ENCODE measurements at places on chromosomes 3 and 15.

GRCh38 chr3:129314386-129315222 lies 35.9 kb downstream of the HMCES start:
- peak; percentile 74 for DNase-seq
- H3K27ac ChIP-seq = peak overlapping the region; percentile 91
- H3K36me3 ChIP-seq = no peaks in the 10 kb centered on the region
- peak overlapping the region; percentile 94 for H3K4me3 ChIP-seq
- peaks cover 6% of the 10 kb centered on the region for H3K4me1 ChIP-seq

DNA sequence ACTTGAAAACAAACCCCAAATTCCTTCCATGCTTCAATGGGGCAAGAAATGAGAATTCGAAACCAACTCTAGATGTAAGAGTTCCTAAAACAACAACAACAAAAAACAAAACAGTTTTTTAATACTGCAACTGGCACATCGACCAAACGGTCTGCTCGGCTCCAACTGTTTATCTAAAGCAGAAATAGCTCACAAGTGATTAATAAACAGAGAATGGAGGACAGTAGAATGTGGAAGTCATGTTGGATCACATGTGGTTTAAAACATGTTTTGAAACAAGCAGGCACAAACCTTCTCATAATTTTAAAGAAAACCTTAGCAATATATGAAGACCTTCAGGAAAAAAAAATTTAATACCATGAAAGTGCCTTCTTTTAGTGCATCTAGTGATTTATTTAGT lies 55.1 kb downstream of the SETMAR start:
- H3K4me3 ChIP-seq = no peak overlapping the region
- no peak overlapping the region for H3K27ac ChIP-seq
- peaks cover 6% of the 10 kb centered on the region for H3K4me1 ChIP-seq
- no peak for DNase-seq

- no peaks in the 10 kb centered on the region for H3K27me3 ChIP-seq
- H3K4me3 ChIP-seq = no peak overlapping the region
- no peak overlapping the region for H3K27ac ChIP-seq
These were observed 92.9 kb downstream of the NR1D2 start for GRCh38 chr3:24037971-24038370.

GRCh38 chr15:82750831-82751180 lies 41.1 kb upstream of the AP3B2 start:
- H3K4me3 ChIP-seq = peak overlapping the region; percentile 97
- peaks cover 11% of the 10 kb centered on the region for H3K36me3 ChIP-seq
- peak overlapping the region; percentile 97 for H3K27ac ChIP-seq

- no peak overlapping the region for H3K27ac ChIP-seq
- peaks cover 17% of the 10 kb centered on the region for H3K36me3 ChIP-seq
- DNase-seq = no peak
- H3K4me3 ChIP-seq = no peak overlapping the region
These were observed 19.3 kb downstream of the IQGAP1 start for GRCh38 chr15:90407336-90407735.

- no peak overlapping the region for H3K27ac ChIP-seq
- H3K4me3 ChIP-seq = no peak overlapping the region
These were observed 4.9 kb upstream of the SLC6A6 start for GRCh38 chr3:14397531-14397930.

GRCh38 chr3:125059488-125060245 lies 3.9 kb upstream of the HEG1 start:
- no peak overlapping the region for H3K27ac ChIP-seq
- no peaks in the 10 kb centered on the region for H3K36me3 ChIP-seq
- peaks cover 49% of the 10 kb centered on the region for H3K27me3 ChIP-seq
- H3K4me3 ChIP-seq = no peak overlapping the region

DNA sequence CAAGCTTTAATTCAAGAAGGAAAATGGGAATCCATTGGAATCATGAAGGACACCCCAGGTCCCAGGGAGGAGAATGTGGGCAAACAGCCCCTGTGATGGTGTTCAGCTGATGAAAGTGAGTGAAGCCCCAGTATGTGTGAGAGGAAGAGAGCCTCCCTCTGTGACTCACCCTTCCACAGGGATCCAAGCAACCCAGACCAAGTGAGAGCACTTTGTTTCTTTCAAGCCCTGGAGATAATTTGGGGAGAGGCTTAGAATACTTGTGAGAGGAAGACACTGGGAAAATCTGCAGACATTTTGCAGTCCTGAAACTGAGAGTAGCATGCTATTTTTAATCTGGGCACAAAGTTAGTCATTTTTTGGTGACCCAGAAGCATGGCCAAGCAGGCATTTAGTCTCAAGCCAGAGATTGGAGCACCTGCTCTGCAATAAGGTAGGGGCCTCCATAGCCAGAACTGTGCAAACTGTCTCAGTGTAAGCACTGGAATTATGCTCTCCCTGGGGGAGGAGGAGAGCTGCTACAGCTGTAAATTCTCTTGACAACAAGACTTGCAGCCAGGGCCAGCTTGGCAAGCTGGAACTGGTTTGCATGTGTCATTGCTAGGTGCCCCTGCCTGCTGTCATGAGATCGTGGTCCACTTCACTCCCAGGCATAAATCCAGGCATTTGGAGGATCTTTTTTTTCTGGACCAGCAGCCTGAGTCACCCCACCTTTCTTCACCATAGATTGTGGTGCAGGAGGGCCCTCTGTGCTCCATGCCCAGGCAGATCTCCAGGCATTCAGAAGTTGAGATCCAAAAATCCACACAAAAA lies 537.8 kb upstream of the DPPA4 start:
- no peak overlapping the region for H3K27ac ChIP-seq
- no peak overlapping the region for H3K4me3 ChIP-seq
- no peaks in the 10 kb centered on the region for H3K27me3 ChIP-seq
- H3K36me3 ChIP-seq = no peaks in the 10 kb centered on the region
- no peak for DNase-seq
- H3K4me1 ChIP-seq = no peaks in the 10 kb centered on the region

GRCh38 chr3:133295199-133295901 lies 104.5 kb upstream of the BFSP2 start:
- no peak overlapping the region for H3K4me3 ChIP-seq
- H3K27me3 ChIP-seq = no peaks in the 10 kb centered on the region
- peaks cover 3% of the 10 kb centered on the region for H3K4me1 ChIP-seq
- no peaks in the 10 kb centered on the region for H3K36me3 ChIP-seq
- no peak for DNase-seq

- H3K36me3 ChIP-seq = no peaks in the 10 kb centered on the region
- peaks cover 62% of the 10 kb centered on the region for H3K27me3 ChIP-seq
- peak; percentile 91 for DNase-seq
- peak overlapping the region; percentile 73 for H3K27ac ChIP-seq
- no peak overlapping the region for H3K4me3 ChIP-seq
These were observed 24.4 kb upstream of the TXNRD3 start for GRCh38 chr3:126679318-126679751.

- H3K27me3 ChIP-seq = no peaks in the 10 kb centered on the region
- DNase-seq = no peak
- no peak overlapping the region for H3K4me3 ChIP-seq
- H3K4me1 ChIP-seq = peaks cover 7% of the 10 kb centered on the region
These were observed 24.4 kb upstream of the RAB7A start for GRCh38 chr3:128701342-128702212.

DNA sequence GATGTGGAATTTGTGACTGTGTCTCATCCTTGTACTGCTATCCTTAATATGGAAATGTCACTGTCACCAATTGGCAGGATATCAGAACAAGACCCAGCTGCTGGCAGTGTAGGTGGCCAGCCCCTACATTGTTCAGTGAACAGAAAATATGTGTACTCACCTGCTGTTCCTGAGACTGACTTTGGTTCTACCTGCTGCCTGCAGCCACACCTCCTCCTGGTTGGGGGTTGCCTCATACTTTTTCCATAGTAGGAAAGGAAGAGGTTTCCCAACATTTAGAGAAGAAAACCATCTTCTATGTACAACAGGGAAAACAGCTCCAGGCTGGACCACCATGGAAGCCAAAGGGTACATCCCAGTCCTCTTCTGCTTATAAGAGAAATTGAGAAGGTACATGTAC lies 35.9 kb downstream of the SLC12A1 start:
- H3K27me3 ChIP-seq = peaks cover 9% of the 10 kb centered on the region
- H3K4me1 ChIP-seq = no peaks in the 10 kb centered on the region
- no peaks in the 10 kb centered on the region for H3K36me3 ChIP-seq
- no peak overlapping the region for H3K27ac ChIP-seq
- H3K4me3 ChIP-seq = no peak overlapping the region
- DNase-seq = no peak

DNA sequence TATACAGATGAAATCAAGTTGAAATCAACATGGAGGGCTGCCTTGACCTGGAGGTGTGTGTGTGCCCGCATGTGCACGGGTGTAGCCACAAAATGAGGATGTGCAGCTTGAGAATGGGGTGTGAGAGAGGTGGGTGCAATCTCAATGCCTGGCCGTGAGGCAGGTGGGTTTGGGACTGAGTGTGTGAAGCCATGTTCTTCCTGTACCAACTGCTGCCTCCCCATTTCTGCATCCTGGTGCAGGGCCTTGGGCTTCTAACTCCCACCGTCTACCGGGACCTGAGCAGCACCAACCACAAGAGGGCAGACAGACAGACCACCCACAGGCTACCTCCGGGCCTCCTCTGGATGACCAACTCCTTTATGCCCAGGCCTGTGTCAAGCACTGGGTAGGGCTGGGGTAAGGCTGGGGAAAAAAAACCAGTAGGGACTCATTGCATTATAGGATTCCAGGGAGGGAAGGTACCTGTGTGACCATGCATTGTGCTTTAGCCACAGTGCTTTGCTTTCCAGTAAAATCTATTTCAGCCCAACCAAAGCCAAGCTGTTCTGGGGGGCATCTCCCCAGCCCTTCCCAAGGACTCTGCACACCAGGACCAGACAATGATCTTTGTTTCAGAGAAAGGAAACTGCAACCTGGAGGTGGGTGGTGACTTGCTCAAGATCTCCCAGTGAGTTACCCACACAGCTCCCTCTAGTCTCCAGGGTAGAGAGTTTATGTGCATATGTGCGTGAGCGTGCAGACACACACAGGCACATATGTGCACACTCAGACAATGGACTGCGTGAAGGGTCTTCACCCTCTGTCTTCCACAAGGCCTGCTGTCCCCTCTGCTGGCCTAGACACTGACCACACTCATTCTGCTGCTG lies 162.2 kb upstream of the TLE3 start:
- no peak overlapping the region for H3K4me3 ChIP-seq
- no peak for DNase-seq
- no peak overlapping the region for H3K27ac ChIP-seq
- H3K4me1 ChIP-seq = peaks cover 3% of the 10 kb centered on the region
- peaks cover 50% of the 10 kb centered on the region for H3K27me3 ChIP-seq

GRCh38 chr3:53938645-53939044 lies 47.0 kb upstream of the SELENOK start:
- H3K27ac ChIP-seq = no peak overlapping the region
- peaks cover 32% of the 10 kb centered on the region for H3K27me3 ChIP-seq

DNA sequence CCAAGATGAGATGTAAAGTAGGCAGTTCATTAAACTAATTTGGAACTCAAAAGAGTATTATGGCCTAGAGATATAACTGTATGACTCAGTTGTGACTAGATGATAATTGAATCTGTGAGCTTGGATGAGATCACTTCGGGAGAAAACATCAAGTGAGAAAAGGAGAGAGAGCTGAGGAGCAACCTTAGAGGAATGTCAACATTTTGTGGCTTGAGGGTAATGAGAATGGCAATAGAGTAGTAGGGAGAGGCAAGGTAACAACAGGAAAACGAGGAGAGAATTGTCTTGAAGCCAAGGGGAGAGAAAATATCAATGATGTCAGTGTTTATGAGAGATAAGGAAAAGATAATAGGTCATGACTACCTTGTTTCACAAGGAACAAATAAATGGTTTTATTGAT lies 580.2 kb downstream of the NLGN1 start:
- no peaks in the 10 kb centered on the region for H3K36me3 ChIP-seq
- H3K4me3 ChIP-seq = no peak overlapping the region
- no peak for DNase-seq

DNA sequence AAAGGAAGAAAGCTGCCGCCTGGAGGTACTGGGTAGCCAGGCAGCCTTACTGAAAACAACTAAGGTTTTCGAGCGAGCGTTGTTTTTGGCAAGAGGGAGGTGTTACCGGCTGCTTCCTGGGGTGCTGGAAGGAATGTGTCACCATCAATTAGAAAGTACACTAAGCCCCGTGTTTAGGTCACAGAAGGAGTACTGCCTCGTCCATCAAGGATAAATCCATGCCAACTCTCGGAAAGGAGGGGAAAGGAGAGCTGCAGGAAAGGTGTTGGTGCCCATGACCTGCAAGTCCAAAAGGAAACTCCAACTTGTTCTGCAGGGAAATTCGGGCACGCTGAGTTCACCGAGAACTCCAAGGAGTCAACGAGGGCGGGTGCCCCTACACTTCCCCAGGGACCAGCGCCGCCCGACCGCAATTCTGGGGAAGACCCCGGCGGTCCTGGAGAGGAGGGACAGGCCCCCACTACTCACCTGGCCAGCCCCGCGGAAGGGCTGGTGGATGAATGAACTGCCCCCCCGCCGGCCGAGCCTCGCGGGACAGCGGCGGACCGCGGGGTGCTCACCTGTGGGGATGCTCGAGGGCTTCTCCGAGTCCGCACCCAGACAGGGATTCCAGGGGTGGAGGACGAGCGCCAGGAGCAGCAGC lies 542 bp downstream of the PLOD2 start:
- peak; percentile 34 for DNase-seq
- peaks cover 23% of the 10 kb centered on the region for H3K27me3 ChIP-seq
- peak overlapping the region; percentile 98 for H3K27ac ChIP-seq
- H3K4me1 ChIP-seq = peaks cover 38% of the 10 kb centered on the region
- H3K4me3 ChIP-seq = peak overlapping the region; percentile 92

DNA sequence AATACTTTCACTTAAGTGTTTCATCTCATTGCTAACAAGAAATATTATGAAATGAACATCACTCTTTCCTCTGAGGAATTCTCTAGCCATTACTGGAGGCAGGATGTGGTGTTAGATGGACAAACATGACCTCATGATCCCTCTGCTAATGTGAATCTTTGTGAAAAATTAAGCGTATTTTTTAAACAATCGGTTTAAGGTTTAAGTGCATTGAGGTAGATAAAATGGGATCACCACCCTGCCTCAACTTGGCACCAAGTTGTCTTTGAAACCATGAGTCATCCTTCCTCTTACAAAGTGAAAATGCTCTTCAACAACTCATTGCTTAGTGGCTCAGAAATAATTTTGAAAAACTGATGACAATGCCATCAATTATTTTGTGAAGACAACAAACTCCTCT lies 76.0 kb upstream of the DCBLD2 start:
- no peaks in the 10 kb centered on the region for H3K36me3 ChIP-seq
- DNase-seq = no peak
- H3K4me1 ChIP-seq = peaks cover 10% of the 10 kb centered on the region
- no peak overlapping the region for H3K4me3 ChIP-seq
- peaks cover 3% of the 10 kb centered on the region for H3K27me3 ChIP-seq

DNA sequence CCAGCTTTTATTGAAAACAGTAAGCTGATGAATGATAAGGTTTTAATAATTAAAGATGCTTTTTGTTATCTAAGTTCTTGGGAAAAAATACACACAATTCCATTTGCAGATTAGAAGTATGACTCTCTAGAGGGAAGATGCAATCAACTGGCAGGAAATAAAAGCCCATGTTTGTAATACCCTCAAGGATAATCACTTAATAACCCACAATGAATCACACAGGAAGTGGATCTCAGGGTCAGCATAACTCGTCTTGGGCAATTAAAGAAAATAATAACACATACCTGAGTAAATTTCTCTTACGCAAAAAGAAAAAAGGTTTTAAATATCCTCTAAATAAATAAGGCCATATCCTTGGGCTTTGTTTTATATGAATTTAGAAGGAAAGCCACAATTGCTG lies 9.4 kb upstream of the EID1 start:
- no peak overlapping the region for H3K27ac ChIP-seq
- DNase-seq = no peak
- H3K36me3 ChIP-seq = no peaks in the 10 kb centered on the region
- no peak overlapping the region for H3K4me3 ChIP-seq
- peaks cover 7% of the 10 kb centered on the region for H3K27me3 ChIP-seq

Measured in progenitor cell of endocrine pancreas (in vitro differentiated cells).